Activated naive CD4-positive, alpha-beta T cell (primary cell): ENCODE measurements at places on chromosomes 3 and 15.

GRCh38 chr3:73832426-73832825 is 207.7 kb upstream of the PDZRN3 start:
- no peak for DNase-seq

GRCh38 chr15:49832511-49832910 is 211.7 kb downstream of the DTWD1 start:
- no peak for DNase-seq

- no peak for DNase-seq
Measured at GRCh38 chr15:78177447-78177873, 28.3 kb downstream of the IDH3A start.

DNA sequence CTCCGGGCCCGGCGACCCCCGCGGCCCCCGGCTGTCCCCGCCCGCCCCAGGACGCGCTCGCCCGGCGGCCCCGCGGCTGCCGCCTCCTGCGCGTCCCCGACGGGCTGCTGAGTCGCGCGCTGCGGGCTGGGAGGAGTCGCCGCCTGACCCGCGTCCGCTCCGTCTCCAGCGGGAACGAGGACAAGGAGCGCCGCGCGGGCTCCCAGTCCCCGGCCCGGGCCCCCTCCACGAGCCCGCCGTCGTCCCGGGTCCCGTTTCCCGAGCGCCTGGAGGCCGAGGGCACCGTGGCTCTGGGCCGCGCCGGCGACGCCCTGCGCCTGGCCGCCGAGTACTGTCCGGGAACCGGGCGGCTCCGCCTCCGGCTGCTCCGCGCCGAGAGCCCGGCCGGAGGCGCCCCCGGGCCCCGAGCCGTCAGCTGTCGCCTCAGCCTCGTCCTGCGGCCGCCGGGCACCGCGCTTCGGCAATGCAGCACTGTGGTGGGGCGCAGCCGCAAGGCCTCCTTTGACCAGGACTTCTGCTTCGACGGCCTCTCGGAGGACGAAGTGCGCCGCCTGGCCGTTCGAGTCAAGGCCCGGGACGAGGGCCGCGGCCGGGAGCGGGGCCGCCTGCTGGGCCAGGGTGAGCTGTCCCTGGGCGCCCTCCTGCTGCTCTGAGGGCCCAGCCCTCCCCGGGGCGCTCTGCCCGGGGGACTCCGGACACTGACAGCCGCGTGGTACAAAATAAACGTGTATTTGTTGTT is 1.5 kb downstream of the C2CD4A start:
- no peak for DNase-seq

DNA sequence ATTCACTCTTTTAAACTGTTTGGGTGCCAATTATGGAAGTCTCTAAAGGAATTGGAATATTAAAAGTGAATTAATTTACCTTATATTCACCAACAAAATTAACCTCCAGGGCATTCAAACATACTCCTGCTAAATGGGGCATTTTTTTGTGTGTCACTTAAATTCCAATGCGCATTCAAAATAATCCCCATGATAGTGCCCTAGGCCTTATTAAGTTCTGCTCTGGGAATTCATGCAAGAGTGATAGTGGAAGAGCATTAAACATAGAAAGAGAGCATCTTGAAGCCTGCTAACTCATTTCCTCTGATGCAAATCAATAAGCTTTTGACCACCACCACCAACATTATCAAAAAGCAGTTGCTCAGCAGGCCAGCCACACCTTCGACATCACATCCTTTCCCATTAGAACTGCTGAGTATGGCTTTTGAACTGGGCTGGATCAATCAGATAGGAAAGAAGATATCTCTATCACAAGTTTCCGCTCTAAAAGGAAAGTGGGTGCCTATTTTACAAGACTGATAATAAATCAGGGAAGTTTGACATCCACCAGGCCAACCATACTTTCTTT is 156.7 kb downstream of the TMCO5A start:
- DNase-seq: no peak

DNA sequence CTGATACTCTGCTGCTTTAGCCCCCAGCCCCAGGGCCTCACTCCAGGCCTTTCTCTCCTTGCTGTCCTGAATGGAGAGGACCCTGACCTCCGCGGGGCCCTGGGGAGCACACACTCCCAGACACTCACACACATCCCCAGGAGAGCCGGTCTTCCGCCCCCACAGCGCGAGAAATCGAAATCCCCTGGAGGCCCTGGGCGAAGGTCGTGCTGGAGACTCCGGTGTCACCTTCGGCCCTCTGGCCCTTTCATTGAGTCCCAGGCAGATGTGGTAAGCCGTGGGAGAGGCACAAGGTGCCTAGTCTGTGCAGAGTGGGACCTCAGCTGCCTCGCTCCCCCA is 848 bp upstream of the GOLGA8B start:
- no peak for DNase-seq

DNA sequence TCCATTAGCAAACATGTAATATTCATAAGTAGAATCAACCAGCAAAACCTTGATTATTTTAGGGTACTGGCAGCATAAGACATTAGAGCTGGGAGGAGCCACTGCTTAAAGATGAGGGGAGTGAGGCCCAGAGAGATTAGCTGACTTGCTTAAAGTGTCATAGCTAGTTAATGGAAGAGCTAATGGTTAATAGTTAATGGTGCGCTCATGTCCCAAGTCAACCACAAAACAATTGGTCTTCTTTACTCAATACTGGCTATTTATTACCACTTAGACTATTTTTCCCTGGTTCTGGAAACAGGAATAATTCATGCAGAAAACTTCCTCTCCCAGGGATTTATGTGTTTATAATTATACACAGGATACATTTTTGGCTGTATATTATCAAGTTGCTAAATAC is 33.1 kb downstream of the EIF4E3 start:
- no peak for DNase-seq

DNA sequence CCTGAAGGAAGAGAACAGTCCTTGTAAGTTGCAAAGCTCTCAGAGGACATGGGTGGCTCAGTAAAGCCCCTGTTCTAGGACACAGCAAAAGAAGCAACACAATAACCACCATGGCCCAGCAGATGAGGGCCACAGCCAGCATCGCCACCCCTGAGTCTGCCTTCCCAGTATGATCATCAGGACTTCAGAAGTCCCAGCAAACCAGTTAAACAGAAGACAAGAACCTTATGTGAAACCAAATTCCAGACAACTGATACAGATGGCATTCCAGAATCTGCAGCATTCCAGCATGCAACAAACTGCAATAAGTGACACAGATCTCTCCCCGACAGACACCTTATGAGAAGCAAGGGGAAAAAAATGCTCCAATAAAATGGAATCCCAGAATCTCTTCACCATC is 30.4 kb downstream of the SPINK8 start:
- DNase-seq: no peak

GRCh38 chr15:65887565-65887964 is 18.3 kb downstream of the RAB11A start:
- no peak for DNase-seq

DNA sequence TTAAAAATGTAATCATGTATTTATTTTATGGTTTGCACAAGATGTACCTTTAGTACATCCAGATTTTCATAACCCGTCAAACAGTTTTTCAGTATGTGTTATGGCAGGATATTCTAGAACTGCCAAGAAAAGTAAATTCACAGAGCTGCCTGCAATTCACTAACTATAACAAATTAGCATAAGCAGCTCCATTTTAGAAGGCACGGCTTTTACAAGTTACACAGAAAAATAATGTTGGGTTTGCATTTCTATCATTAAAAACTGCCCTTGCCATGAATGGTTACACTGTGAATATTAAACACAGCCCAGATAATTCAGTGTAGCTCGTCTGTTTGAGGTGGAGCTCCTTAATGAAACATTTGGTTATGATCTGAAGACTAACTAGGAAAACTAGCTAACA is 94.3 kb upstream of the BHLHE40 start:
- no peak for DNase-seq

GRCh38 chr3:149820183-149820582 is 7.2 kb downstream of the RNF13 start:
- no peak for DNase-seq

GRCh38 chr3:30516238-30516637 is 90.2 kb upstream of the TGFBR2 start:
- DNase-seq: no peak

- no peak for DNase-seq
Measured at GRCh38 chr15:40468898-40469331, 1.9 kb upstream of the CHST14 start.

- DNase-seq: no peak
Measured at GRCh38 chr3:53938645-53939044, 47.0 kb upstream of the SELENOK start.

DNA sequence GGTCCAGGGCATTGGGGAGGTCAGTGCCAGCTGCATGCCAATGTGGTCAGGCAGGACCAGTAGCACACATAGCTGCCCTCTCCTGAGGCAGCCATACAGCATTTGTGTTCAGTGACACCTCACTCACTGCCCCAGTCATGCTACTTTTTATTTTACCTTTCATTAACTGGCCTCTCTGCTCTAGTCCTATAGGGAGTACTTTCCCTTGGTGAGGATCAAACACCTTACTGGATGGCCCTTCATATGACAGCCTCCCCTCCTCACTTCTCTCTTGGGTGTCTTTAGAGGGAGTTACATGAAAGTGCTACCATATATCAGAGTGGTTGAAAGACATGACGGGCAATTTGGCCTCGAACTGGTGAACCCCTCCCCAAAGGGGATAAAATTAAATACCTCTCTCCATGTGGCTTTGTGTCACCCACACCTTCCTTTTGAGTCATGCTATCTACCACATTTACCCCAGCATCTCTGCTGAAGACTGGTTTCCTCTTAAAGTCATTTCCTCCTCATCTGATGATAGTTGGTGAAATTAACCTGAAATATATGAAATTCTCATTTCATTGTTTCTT is 17.6 kb downstream of the RLBP1 start:
- DNase-seq: no peak

DNA sequence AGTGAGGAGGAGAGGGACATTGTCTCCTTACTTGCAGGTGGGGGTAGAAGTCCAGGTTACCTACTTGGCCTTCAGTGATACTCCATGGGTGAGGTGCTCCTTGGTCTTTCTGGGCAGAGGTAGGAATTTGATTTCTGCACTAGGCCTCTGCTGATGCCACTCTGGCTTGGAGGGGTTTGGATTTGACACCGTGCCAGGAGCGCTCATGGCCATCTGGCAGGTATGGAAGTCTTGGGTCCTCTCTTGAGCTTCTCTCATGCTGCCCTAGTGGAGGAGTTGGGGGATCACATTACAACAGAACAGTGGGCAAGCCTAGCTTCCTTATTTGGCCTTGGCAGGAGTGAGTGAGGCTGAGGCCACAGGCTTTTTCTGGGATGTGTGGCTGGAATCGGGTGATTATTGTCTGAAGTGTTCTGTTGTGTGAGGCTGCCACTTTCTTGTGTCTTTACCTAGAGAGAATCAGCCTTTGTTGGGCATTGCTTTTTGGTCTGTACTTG is 525.0 kb downstream of the GABRG3 start:
- no peak for DNase-seq

- no peak for DNase-seq
Measured at GRCh38 chr15:91895051-91895450, 41.5 kb downstream of the SLCO3A1 start.

GRCh38 chr15:77127626-77128025 is 56.7 kb upstream of the TSPAN3 start:
- no peak for DNase-seq

DNA sequence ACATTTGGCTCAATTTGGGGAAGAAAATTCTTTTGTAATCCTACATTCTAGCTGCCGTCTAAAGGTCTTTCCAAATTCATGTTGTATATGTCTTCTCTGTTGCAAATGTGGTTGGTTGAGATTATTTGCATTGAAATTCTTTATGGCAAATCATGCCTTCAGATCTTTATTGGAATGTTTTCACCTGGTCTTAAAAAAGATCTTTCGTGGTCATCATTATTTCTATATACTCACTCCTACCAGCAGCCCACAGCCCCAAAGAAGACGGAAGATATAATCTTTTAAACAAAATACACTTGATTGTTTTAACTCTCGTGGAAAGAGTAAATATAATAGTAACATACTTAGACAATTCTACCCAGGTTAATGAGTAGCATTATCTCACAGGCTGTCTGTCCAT is 41.5 kb upstream of the PPARG start:
- no peak for DNase-seq

DNA sequence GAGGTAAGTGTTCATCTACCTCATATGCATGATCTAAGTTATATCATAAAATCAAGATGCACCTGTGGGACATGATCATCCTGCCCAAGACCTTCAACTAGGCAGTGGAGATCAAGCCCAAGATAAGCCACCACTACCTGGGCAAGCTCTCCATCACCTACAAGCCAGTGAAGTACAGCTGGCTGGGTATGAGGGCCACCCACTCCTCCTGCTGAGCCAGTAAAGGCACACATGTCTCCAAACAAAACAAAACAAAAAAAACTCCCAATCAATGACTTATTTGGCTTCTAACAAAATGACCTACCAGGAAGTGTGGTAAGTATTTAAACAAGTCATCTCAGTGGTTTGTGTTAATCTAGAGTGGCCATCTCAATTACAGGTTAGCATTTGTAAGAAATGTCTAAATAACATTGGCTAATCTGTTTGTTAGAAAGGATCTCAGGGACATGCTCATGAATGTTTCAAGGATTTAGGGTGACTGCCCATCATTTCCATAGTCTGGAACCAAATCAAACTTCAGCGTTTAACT is 3.1 kb downstream of the PAQR9 start:
- DNase-seq: no peak

- no peak for DNase-seq
Measured at GRCh38 chr3:14946739-14947099, 664 bp upstream of the NR2C2 start.

DNA sequence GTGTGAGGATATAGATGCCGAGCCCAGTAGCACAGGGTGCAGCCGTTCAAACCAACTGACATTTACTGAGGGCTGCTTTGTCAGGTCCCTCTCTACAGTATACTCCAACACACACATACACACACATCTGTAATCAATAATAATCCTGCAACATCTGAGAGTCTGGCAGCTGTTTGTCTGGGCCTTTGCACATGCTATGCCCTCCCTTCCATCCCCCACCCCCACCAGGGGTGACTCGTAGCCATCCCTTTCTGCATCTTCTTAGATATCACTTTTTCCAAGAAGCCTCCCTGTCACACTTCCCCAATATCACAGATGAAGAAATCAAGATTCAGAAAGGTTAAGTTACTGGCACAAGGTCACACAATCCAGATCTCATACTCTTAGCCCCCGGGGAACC is 13.7 kb downstream of the SPATA12 start:
- no peak for DNase-seq

GRCh38 chr3:8964436-8965370 is 1.4 kb upstream of the RAD18 start:
- DNase-seq: no peak

GRCh38 chr15:27358751-27359434 is 387.9 kb downstream of the GABRG3 start:
- DNase-seq: no peak

- no peak for DNase-seq
Measured at GRCh38 chr3:82839871-82840270, 1078.4 kb upstream of the GBE1 start.

DNA sequence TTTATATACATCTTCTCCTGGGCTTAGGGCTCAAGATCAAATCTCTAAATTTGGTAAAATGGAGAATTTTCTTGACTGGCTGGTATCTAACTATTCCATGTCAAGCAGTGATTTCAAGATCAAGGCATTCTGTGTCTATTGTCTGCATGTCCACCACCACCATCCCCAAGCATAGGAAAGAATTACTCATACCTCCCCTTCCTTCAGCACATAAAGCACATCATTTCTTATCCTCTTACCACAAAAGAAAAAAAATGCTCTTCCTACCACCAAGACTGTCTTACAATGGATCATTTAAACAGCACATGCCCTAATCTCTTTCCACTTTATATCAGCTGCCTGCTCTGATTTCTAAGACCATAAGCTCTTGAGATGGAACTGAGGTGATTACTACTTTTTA is 470.5 kb upstream of the THBS1 start:
- no peak for DNase-seq
